ENCODE measurements at places on chromosomes 1 and 21.

- no peak for DNase-seq
Measured at GRCh38 chr1:220527279-220527907, 543 bp upstream of the MARK1 start.

- DNase-seq: peak; percentile 37
Measured at GRCh38 chr1:10918531-10918930, 93.9 kb upstream of the TARDBP start.

- DNase-seq: peak; percentile 75
Measured at GRCh38 chr1:117166076-117166475, 44.5 kb upstream of the TRIM45 start.

DNA sequence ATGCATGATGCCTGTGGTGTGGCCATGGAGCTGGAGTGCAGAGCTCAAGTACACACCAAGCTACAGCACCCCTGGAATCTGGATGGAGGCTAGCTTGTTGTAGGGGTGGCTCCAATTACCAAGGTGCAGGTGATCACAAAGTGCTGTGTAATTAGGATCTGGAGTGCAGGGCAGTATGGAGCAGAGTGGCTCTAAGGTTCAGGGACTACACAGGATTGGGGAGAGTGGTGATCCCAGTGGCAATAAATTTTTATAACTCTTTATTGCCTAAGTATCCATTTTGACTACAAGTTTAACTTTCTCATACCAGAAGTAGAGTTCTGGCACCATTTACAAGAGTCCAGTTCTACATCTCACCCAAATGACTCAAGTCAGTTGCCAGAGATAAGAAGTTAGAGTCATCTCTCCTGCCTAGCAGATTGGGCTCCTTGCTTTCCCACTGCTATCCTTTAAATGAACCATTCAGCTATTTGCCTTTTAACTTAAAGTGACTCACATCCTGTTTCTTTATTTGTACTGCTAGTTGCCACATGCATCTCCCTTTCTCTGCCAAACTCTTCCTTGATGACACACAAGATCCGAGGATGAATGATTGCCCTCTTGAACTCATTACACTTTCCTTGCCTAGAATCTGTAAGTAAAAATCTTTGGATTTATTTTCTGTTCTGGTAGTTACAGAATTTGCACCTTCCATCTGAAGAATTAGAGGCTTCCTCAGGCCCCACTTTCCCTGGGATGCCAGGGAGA is 427.2 kb downstream of the KCNT2 start:
- DNase-seq: peak; percentile 87

- no peak for DNase-seq
Measured at GRCh38 chr21:42833439-42833815, 45.9 kb downstream of the WDR4 start.

DNA sequence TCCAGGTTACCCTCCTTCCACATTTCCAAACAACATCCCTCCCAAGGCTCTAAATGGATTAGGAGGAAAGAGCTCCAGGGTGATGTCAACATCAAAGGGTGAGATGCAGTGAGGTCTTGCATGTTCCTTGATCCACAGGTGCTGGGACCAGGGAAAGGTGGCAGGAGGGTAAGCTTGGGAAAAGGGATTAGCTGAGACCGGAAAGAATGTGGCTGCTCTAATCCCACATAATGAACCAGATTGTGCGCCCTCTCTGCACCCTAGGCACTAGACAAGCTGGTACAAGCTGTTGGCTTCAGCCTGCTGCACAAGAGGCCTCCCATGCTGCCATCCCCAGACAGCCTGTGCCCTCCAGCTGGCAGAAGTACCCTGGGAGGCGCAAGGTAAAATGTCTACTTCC is 34.9 kb downstream of the PLXNA2 start:
- DNase-seq: no peak

- no peak for DNase-seq
Measured at GRCh38 chr1:81700728-81701470, 99.8 kb upstream of the ADGRL2 start.

DNA sequence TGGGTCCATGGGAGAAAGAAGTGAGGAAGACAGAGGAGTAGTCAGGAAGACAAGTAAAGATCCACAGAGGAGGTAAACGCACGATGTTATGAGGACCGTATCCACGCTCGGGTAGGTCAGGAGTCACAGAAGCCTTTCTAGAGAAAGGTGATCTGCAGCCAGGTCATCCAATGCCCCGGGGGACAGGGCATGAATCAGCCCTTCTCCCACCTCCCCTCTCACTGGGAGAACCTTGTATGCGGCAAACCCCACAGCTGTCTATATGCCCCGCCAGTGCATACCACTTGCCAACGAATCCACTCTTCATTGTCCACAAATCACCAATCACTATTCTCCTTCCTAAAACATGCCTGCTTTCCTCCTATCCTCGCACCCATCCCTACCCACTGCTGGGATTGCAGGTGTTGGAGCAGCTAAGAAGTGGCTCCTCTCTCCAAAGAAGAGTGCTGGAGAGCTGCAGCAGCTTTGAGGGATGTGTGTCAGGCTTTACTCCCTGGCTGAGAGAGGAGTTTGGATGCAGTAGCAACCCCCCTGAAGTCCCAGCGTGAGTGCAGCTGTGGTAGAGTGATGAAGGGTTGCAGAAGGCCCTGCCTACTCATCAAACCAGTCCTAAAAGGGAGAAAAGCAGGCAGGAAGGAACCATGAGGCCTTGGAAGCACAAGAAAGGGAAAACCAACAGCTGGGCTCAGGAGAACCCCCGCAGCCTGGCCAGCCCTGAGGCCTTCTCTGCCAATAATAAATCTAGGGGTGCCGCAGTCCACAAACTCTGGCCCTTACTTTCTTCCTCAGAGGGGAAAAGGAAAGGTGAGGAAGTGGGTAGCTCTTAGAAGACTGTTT is 102.2 kb upstream of the GADD45A start:
- no peak for DNase-seq

DNA sequence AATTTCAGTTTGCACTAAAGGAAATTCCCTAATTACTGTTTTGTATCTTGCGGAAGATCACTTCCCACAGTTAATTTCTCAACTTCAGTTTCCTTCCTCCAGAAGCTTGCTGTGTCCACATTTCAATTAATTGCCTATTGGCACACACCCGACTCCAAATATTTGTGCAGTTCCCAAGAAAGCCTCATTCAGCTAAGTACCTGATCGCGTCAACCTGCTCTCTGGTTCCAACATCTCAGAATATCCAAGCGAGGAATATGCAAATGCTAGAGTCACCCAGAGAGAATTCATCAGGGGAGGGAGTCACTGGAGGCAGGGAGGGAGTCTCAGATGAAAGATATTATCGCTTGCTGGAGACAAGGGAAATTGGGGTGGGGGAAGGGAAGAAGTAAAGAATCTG is 351.3 kb downstream of the RRAGC start:
- no peak for DNase-seq

DNA sequence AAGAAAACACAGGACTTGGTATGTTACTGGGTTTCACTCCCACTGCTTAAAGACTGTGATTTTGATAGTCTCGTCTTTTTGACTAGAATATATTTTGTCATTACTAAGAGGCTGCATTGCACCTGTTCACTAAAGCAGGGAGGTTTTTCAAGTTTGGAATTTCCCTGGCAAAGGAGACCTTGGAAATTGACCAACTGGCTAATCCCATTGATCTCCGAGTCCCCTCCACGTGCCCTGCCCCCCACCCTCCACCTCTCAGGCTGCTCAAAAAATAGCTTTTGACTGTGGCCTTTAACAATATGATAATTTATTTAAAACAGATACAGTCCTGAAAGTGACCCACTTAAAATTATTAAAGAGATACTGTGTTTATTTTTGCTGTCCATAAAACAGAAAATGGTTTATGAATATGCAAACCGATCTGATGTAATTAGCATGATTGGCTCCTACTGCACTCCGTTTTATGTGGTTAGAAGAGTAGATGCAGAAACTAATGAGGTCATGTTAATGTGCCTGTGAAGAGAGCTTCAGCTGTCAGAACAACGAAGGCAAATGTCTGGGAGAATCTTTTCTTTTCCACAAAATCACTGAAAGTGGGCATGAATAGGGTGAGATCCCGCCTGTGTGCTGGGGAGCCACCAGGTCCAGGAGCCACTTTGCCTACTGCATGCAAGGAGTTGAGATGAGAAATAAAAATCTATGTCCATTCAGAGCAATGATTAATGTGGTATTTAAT is 361.5 kb downstream of the RRAGC start:
- DNase-seq: no peak

- no peak for DNase-seq
Measured at GRCh38 chr1:74824497-74825107, 91.7 kb downstream of the TYW3 start.

- no peak for DNase-seq
Measured at GRCh38 chr1:97826820-97827219, 94.0 kb downstream of the DPYD start.

DNA sequence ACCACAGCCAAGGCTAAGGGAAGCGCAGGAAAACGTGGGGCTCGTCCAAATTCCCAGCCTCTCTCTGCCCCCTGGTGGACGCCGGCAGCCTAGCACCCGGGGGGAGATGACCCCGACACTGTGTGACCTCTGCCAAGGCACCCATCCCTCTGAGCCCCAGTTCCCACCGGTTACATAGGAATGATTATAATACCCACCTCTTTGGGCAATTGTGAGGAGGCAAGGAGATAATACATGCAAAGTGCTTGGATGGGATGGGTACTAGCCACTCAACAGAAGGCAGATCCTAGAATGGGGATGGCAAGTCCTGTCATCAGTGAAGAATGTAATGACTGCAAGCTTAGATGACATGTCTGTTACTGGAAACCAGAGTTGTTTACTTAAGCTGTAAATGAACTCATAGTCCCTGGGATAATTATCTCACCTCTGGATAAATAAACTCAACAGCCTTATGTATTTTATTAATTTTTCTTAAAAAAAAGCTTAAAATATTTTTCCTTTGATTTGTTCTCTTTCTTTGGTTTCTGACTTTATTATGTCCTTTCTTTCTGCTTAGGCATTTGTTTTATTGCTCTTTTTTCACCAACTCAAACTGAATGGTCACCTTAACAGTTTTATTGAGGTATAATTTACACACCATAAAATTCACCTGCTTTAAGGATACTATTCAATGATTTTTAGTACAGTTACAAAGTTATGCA is 11.3 kb upstream of the BMP8B start:
- DNase-seq: peak; percentile 75

DNA sequence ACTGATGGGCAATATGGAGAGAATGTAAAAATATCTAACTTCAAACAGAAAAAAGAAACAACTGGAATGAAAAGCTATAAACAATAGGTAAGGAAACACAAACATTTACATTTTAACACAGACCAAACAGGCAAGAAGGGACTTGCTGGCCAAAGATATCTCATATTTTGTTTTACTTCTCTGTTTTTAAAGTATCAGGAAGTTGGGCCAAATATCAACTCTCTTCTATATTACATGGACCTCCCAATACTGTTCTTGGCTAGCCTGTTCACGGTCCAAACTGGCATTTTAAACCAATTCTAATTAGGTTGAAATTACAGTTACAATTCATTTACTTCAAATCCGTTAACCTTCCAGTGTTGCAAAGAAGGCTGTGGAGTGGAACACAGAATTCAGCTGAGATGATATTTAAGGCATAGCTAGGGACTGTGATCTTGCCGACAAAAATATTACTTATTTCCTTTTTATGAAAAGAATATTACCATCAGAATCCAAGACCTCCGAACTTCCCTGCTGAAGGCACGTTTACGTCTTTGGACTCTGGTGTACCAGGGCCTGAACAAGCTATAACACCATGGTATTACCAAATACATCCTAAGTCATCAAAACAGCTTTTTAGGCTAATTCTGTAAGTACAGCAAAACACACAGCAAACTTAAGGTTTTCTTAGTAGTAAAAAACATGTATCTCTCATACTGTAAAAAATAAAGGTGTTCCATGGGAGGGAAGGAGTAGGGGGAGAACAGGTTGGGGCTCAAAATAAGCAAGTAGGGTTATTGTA is 165.4 kb downstream of the RUNX1 start:
- no peak for DNase-seq

- DNase-seq: no peak
Measured at GRCh38 chr1:227895828-227896685, 51.7 kb downstream of the WNT9A start.

GRCh38 chr1:15186073-15186845 is 32.7 kb downstream of the TMEM51 start:
- DNase-seq: no peak

- DNase-seq: peak; percentile 63
Measured at GRCh38 chr1:60118085-60118484, 44.5 kb upstream of the C1orf87 start.

GRCh38 chr1:56456435-56457101 is 122.8 kb downstream of the PLPP3 start:
- DNase-seq: no peak

DNA sequence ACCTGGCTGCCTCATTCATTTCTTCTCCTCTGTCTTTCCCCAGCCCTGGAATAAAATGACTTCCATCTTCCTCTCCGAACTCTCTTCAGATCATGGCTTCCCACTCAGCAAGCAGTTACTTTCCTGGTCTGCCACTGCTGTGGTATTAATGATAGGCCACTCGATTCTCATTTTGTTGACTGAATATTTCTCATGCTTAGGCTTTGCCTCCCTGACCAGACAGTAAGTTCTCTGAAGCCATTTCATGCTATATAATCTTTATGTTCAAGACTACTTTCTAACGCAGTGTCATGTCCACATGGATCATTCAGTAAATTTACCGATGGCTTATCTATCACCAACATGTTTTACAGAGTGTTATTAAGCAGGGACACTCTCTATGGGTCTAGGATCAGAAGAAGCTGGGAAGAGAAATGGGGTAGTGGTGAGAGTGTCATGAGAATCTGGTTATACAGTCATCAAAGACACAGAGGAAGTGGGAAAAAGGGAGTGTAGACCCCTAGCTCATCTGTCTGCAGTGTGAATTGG is 20.6 kb downstream of the RUNX1 start:
- no peak for DNase-seq

- DNase-seq: no peak
Measured at GRCh38 chr1:24894002-24894401, 36.1 kb downstream of the RUNX3 start.

DNA sequence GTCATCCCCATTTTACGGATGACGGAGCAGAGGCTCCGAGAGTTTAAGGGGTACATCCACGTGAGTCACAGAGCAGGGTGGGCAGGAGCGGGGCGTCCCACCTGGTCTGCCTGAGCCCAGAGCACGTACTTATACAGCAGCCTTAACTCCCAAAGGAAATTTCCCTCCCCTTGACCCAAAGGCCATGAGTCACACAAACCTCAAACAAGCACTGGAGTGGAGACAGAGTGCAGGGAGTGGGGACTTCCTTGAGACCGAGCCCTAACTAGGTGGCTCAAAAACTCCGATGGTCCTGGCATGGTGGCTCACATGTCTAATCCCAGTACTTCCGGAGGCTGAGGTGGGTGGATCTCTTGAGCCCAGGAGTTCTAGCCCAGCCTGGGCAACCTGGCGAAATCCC is 141.6 kb upstream of the KLHDC7A start:
- DNase-seq: no peak

DNA sequence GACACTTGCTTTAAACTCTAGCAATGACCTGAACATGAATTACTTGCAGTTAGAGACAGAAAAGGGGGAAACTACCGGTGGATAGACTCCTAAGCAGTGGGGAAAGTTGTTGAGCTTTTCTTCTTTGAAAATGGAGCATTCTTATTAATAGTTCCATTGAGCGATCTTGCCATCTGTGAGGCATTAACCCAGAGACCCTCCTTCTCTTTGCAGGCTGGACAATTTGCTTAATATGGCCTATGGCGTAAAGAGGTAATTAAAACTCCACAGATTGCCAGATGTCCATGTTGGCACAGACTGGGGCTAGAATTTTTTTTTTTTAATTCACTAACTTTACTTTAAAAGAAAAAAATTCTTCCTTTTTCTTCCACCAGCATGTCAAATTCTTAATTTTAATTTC is 88.5 kb downstream of the ELAVL4 start:
- DNase-seq: no peak
